ENCODE measurements at places on chromosomes 2 and 18.

GRCh38 chr18:23977103-23977502 lies 37.5 kb upstream of the TTC39C start:
- DNase-seq: no peak

GRCh38 chr18:4096486-4096885 lies 358.6 kb downstream of the DLGAP1 start:
- DNase-seq: no peak

GRCh38 chr2:83221258-83221657 lies 1237.8 kb downstream of the SUCLG1 start:
- DNase-seq: no peak

DNA sequence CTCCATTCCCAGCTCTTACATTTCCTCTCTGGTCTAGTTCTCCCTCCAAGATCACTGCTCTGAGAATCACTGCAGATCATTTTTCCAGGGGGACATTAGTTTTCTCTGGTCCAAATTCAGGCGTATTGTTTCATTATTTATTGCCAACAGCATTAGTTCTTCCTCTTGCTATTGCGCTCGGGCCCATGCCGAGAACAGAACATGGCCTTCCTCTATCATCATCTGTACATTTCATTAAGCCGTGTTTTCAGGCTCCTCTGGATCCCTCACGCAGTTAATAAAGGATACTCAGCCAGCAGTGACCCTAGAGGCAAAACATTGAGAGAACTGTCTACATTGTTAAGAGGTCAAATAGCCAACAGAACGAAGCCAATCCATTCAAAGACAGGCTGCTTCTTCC lies 63.9 kb downstream of the CCBE1 start:
- DNase-seq: no peak

GRCh38 chr2:46385786-46386577 lies 88.8 kb downstream of the EPAS1 start:
- DNase-seq: peak; percentile 49

DNA sequence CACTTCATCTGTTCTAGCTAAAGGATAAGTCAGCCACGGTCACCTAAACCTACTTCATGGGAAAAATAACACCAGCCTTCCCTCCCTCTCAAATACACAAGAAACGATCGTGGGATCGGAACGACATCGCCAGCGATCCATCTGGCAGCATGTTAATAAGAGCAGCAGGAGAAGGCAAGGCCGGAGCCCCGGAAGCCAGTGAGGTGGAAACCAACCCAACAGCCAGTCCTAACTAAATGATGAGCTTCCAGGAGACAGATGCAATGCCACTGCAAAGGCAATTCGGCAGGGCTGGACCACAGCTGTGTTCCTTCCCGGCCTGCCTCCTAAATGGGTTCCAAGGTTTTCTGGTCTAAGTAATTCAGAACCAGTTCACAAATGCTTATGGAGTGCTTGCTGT lies 117.5 kb downstream of the TMEM163 start:
- no peak for DNase-seq

GRCh38 chr18:9506046-9506792 lies 30.9 kb downstream of the RALBP1 start:
- DNase-seq: no peak

GRCh38 chr2:121570667-121571055 lies 40.0 kb downstream of the RNU4ATAC start:
- DNase-seq: no peak

DNA sequence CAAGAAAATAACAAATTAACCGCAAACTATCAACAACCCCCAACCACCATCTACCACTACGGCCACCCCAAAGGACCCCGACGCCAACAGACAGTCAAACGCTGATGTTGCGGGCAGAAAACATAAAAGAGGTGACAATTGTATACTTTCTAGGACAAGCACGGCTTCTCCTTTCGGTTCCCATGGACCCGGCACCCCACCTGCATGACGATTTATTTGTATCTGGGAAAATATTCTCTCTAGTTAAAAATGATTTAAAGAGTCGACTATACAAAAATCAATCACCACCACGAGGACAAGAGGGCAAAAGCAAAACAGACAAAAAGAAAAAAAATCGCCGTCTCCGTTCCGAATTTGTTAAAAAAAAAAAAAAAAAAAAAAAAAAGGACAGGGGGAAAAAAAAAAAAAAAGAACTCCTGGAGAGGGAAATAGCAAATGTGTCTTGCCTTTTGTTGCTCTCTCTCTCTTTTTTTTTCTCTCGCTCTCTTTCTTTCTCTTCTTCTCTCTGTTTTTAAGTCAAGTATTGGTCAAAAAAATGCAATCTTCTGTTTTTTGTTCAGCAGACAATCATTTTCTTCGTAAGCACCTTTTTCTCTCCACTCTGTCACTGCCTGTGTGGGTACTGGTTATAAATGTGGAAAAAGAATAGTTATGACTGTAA lies 3.6 kb downstream of the SIX3 start:
- no peak for DNase-seq

- DNase-seq: no peak
Observed at GRCh38 chr2:58865436-58865835, 624.3 kb upstream of the FANCL start.

- DNase-seq: no peak
Observed at GRCh38 chr2:149438330-149438960, 108.1 kb downstream of the LYPD6 start.

- no peak for DNase-seq
Observed at GRCh38 chr2:144389151-144389929, 130.6 kb downstream of the ZEB2 start.

GRCh38 chr2:10208736-10209135 lies 86.2 kb downstream of the RRM2 start:
- no peak for DNase-seq

DNA sequence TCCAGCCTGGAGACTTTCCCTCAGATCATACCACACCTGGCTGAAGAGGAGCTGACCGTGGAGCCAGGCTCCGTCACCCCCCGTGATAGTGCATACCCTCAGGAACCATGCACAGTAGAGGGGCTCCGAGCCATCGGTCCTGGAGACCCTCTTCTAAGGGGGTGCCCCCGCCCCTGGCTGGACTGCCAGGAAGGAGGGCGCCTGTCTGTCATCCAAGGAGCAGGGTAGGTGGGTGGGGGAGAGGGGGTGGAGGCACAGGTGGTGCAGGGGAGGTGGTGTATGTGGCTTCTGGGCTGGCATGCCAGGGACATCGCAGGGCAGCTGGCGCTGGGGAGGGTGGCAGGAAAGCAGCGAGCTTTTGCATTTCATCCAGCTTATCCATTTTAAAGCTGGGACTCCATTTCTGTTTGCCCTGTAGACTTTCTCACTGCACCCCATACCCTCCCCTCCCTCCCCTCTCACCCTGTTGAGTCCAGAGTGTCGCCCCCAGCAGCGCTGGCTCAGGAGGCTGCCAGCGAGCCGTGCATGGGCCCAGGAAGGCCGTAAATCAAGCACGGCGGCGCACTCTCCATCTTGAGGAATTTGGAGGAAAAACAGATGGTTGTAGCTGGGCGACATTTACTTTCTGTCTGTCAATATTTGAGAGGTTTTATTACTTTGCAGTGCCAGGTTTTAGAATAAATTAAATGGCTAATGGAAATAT lies 56.2 kb upstream of the HS6ST1 start:
- DNase-seq: no peak

GRCh38 chr2:194826241-194826640 lies 830.8 kb upstream of the SLC39A10 start:
- DNase-seq: no peak

DNA sequence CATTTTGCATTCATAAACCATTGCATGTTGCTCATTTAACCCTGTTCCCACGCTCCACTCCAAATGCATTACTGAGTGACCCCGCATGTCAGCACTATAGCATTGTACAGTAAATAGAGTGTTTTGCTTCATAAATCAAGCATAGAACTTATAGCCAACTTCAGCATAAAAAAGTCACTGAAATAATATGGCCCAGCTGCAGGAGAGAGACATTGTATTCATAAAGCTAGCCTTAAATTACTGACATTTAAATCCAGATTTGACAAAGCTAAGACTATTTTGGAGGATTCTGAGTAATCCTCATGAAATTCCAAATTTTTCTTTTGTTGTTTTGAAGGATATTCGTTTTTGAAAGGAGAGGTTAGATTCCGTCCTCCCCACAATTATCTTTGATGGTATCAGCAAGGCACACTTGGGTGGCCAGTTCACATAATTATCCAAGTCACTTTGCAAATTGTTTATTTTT lies 320.9 kb upstream of the TCF4 start:
- no peak for DNase-seq

- no peak for DNase-seq
Observed at GRCh38 chr2:167613471-167613870, 633.9 kb downstream of the STK39 start.

- DNase-seq: no peak
Observed at GRCh38 chr2:166516712-166517303, 22.8 kb upstream of the SCN7A start.

- DNase-seq: no peak
Observed at GRCh38 chr2:18745431-18746272, 156.3 kb upstream of the NT5C1B start.

GRCh38 chr2:2016651-2017311 lies 272.5 kb upstream of the PXDN start:
- no peak for DNase-seq

- DNase-seq: no peak
Observed at GRCh38 chr2:190853531-190854383, 26.9 kb upstream of the GLS start.

- no peak for DNase-seq
Observed at GRCh38 chr2:99420031-99420430, 69.8 kb downstream of the REV1 start.

- DNase-seq: no peak
Observed at GRCh38 chr18:31659576-31660177, 24.7 kb downstream of the B4GALT6 start.

GRCh38 chr2:27262379-27263286 lies at the start of gene SLC30A3:
Gene SLC30A3 (minus strand): TSS chr2:27263047. CDS start chr2:27262906, 141 bp downstream.
- DNase-seq: peak; percentile 82

DNA sequence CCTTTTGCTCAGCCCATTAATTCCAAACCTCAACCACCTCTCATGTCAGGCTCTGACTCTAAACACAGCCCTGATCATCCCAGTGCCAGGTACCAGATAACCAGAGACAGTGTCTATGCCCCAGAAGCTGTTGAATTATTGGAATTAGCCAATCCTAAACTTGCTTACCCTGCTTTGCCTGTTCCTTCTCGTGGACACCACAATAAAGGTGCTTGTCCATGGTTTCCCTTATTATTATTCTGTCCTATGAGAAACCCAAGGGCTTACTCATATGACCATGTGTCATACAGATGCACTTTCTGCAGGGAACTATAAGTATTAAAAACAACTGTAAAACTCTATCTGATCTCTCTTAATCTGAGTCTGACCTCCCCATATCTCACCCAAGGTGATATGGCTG lies 2193.8 kb upstream of the PIK3C3 start:
- no peak for DNase-seq

DNA sequence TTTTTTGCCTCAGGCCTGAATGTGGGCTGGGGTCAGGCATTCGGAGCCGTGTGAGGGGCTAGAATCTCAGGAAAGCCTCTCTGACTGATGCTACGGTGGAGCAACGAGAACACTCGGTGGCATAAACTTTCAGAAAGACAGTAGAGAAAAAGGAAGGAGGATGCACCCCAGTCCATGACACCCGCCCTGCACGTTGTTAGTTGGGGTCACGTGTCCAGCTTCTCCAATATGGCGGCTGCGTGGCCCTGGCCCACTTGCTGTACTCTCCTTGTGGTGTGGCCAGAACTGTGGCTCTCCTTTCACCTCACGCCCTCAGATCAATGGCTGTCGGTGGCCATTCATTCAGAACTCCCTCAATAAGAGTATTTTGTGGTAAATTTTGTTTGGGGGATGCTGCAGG lies 131.2 kb downstream of the KCTD1 start:
- DNase-seq: no peak

- no peak for DNase-seq
Observed at GRCh38 chr2:232573771-232574435, 23.4 kb downstream of the EIF4E2 start.
